Neural crest cell (in vitro differentiated cells): ENCODE measurements at places on chromosomes 6 and 20. TPM values are rescaled to one million over a fixed set of nuclear protein-coding genes. Genes with fewer than 3 reads are reported as not detected.

- no peak for DNase-seq
- H3K27ac ChIP-seq, result no peak overlapping the region
- H3K4me1 ChIP-seq, result no peaks in the 10 kb centered on the region
Measured at GRCh38 chr6:37209461-37210205, 39.7 kb downstream of the PIM1 start.

GRCh38 chr6:159760602-159761057 lies 1.2 kb upstream of the ACAT2 start:
- peak overlapping the region; percentile 95 for H3K4me3 ChIP-seq
- no peak for DNase-seq
- H3K27me3 ChIP-seq, result peaks cover 6% of the 10 kb centered on the region
- peak overlapping the region; percentile 99 for H3K27ac ChIP-seq
- peaks cover 36% of the 10 kb centered on the region for H3K4me1 ChIP-seq

DNA sequence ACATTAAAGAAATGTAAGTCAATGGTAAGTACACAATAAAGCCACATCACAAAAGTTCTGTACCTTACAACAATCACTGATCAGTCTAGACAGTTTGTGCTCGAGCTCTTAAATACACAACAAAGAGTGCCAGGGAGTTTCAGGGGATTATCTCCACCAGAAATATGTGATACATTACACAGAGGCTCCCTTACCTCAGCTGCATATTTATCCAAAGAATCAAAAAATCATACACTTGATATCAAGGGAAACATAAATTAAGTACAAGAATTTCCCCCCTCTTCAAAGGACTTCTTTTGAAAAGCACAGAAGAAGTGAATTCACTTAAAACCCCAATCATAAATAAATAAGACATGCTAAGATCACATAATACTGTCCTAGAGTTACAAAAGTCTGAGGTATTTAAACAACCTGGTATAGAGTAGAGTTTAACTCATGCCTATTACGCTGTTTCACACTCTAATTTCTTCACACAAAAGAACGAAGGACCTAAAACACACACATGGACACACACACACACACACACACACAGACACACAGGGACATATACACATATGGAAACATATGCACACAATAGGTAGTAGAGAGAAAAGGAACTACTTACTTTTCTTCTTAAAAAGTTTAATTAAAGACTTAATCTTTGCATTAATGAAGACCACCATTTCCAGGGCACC lies 528 bp downstream of the NHSL1 start:
- peak overlapping the region; percentile 91 for H3K27ac ChIP-seq
- H3K4me3 ChIP-seq, result peak overlapping the region; percentile 87
- peaks cover 64% of the 10 kb centered on the region for H3K4me1 ChIP-seq
- peaks cover 3% of the 10 kb centered on the region for H3K36me3 ChIP-seq

GRCh38 chr6:25232479-25232878 lies 46.7 kb upstream of the CARMIL1 start:
- H3K4me3 ChIP-seq, result no peak overlapping the region
- no peaks in the 10 kb centered on the region for H3K36me3 ChIP-seq
- H3K4me1 ChIP-seq, result peaks cover 6% of the 10 kb centered on the region
- DNase-seq, result no peak

DNA sequence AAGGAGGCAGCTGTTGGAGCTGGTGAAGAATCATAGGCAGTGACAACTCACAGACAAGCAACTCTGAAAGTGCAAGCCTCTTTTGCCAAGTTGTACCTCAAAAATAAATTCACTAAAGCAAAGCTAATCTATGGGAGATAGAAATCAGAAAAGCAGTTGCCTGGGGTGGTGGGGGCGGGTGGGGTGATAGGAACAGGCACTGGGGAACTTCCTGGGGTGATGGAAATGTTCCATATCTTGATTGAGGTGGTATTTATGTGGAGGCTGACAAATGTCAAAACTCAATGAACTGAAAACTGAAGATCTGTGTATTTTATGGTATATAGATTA lies 52.4 kb downstream of the ATP9A start:
- H3K36me3 ChIP-seq, result peaks cover 6% of the 10 kb centered on the region
- H3K27ac ChIP-seq, result no peak overlapping the region
- H3K4me1 ChIP-seq, result peaks cover 36% of the 10 kb centered on the region
- H3K4me3 ChIP-seq, result no peak overlapping the region
- H3K27me3 ChIP-seq, result no peaks in the 10 kb centered on the region
- DNase-seq, result no peak

DNA sequence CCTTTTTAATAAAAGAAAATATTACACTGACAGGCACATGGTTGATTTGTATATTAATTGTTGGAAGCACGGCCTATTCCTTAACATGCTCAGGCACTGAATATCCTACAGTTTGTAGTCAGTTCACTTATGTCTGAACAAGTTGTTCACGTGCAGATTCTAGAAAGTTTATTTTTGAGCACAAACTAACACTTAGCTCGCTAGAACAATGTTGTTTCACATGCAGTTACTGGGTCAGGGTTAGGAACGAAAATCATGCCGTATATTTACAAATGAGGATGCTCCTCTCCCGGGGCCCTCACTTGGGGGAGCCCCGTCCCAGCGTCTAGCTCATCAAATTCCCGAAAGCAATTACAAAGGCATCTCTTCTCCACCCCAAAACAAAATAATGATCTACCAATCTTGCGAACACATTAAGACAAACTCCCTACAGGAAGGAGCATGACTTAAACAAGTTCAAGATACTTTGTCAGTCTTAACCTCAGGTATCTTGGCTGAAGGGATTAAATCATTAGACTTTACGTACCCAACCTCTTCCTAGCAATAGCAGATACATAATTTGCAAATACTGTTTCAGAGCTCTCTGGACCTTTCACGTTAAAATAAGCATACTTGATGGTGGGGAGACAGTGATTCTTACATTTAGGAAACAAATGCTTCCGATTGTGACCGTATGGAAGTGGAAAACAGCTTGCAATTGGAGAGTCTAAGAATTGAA lies 1.5 kb downstream of the MAP7 start:
- H3K27ac ChIP-seq, result no peak overlapping the region
- no peak for DNase-seq
- peaks cover 88% of the 10 kb centered on the region for H3K27me3 ChIP-seq
- no peaks in the 10 kb centered on the region for H3K36me3 ChIP-seq
- H3K4me1 ChIP-seq, result peaks cover 4% of the 10 kb centered on the region

DNA sequence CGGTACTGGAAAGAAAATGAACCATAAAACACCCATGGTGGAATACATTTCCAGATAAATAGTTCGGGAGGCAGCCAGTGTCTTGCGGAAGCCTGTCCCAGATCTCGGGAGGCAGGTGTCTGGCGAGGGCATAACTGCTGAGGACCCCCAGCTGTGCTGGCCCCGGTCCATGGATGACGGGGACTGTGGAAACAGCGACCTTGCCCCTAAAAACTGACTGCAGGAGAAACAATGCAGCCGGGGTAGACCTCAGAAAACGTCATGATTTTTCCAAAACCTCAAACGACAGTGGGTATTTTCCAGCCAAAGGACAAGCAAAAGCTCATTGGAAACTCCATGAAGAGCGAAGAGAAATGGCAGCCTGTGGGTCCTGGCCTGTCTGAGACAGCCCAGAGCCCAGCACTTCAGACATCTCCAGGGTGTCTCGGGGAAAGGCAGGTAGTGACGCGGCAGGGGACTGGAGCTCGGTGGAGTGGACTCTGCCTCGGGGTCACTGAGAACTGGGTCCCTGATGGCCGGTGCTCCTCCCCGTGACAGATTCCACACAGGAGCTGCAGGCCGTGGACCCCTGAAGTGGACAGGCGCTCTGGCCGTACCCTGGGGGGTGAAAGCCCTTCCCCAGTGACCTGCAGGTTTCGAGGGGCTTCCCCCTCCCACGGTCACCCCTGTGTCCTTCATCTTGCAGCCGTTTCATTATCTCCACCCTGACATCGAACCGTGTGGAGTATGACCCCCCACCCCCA lies 188.6 kb downstream of the SYNDIG1 start:
- H3K36me3 ChIP-seq, result no peaks in the 10 kb centered on the region
- no peak for DNase-seq
- H3K4me1 ChIP-seq, result peaks cover 13% of the 10 kb centered on the region
- no peaks in the 10 kb centered on the region for H3K27me3 ChIP-seq
- no peak overlapping the region for H3K4me3 ChIP-seq
- no peak overlapping the region for H3K27ac ChIP-seq

- DNase-seq, result no peak
- H3K4me3 ChIP-seq, result no peak overlapping the region
- H3K27me3 ChIP-seq, result no peaks in the 10 kb centered on the region
- H3K4me1 ChIP-seq, result no peaks in the 10 kb centered on the region
Measured at GRCh38 chr6:120779441-120779840, 554.8 kb downstream of the TBC1D32 start.

The SGK2 gene
- 1.0 and 1.6 TPM in 2 replicates for total RNA-seq

The CRIP3 gene
- 2.0 and 2.6 TPM in 2 replicates for total RNA-seq

The ZBTB46 gene
- 23.7 and 23.8 TPM in 2 replicates for total RNA-seq

The AVP gene
- total RNA-seq, result not detected in 2 replicates

The SCP2D1 gene
- total RNA-seq, result not detected in 2 replicates
